Kidney epithelial cell (primary cell): ENCODE measurements at places on chromosomes 7 and 10. TPM values are rescaled to one million over a fixed set of nuclear protein-coding genes. Genes with fewer than 3 reads are reported as not detected.

AKR1B1 gene
- 80.0 and 87.8 TPM in 2 replicates for total RNA-seq

GRCh38 chr7:46291050-46291438 is 370.0 kb upstream of the IGFBP3 start:
- no peak for DNase-seq

- DNase-seq = no peak
These were observed 46.2 kb downstream of the FAM53B start for GRCh38 chr10:124697837-124698544.

DNA sequence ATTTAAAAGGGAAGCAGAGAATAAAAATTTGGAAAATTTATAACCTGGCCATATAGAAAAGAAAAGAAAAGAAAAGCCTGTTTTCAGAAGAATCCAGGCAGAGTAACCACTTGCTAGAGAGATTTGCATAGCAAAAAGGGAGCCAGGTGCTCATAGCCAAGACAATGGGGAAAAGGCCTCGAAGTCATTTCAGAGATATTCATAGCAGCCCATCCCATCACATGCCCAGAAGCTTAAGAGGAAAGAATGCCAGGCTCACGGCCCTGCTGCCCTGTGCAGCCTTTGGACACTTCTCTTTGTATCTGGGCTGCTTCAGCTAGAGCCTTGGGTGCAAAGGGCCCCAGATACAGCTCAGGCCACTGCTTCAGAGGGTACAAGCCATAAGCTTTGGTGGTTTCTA is 159.8 kb downstream of the CCDC7 start:
- no peak for DNase-seq
